ENCODE measurements at places on chromosomes 2 and 18.

GRCh38 chr2:226752887-226753286, 46.7 kb downstream of the IRS1 start:
- DNase-seq: no peak

DNA sequence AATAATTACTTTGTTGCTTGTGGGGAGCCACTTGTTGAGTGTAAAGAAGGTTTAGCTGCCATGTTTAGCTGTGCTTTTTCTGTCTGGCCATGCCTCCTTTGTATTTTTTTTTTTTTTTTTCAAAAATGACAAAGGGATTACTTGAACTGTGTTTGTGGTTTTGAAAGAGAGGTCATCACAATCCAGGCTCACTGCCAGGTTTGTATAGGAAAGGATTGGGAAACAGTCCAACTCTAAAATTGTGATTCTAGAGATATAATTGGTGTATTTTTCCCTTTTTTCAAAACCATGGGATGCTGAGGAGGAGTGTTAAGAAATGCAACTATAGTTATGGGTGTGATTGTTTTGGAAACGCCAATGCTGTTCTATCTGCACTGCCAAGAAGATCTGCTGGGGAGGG, 4.3 kb downstream of the ITPRIPL1 start:
- no peak for DNase-seq

- DNase-seq: no peak
Measured at GRCh38 chr2:14401873-14402272, 230.6 kb upstream of the LRATD1 start.

GRCh38 chr18:71209944-71210343, 921.1 kb downstream of the SOCS6 start:
- DNase-seq: no peak

- peak; percentile 38 for DNase-seq
Measured at GRCh38 chr18:50240080-50240563, 26.2 kb downstream of the CFAP53 start.

DNA sequence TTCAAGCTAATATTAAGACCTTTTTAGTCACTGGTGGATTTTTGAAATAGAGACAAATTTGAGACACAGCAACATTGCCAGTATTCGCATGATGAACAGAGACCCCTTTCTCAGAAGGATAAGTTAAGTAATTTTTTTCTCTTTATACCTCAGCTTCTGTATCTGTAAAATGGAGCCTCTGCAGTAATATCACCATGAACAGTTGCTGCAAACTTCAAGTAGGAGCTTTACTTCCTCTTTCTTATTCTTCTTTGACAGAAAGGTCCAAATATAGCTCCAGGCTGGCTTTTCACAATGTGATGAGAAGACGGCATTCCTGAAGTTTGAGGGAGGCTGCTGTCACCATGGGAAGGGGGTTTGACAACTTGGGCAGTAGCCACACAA, 158.7 kb downstream of the TDRD15 start:
- DNase-seq: no peak

DNA sequence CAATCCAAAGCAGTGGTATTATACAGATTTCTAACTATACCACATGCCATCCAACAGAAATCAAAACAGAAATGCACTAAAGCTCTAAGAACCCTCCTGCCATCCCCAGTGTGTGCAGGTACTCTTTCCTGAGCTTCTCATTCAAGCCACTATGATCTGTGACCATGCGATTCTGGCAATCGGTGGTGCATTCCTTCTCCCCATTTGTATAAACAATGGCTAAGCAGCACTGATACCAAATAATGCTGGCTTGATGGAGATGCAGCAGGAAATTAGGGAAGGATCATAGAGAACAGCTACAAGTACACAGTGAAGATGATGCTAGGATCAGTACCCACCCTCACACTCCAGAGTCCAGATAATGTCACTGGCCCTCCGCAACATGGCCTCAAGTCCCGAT, 51.8 kb downstream of the PPP4R1 start:
- DNase-seq: no peak

- DNase-seq: no peak
Measured at GRCh38 chr2:136444323-136444722, 321.0 kb upstream of the THSD7B start.

DNA sequence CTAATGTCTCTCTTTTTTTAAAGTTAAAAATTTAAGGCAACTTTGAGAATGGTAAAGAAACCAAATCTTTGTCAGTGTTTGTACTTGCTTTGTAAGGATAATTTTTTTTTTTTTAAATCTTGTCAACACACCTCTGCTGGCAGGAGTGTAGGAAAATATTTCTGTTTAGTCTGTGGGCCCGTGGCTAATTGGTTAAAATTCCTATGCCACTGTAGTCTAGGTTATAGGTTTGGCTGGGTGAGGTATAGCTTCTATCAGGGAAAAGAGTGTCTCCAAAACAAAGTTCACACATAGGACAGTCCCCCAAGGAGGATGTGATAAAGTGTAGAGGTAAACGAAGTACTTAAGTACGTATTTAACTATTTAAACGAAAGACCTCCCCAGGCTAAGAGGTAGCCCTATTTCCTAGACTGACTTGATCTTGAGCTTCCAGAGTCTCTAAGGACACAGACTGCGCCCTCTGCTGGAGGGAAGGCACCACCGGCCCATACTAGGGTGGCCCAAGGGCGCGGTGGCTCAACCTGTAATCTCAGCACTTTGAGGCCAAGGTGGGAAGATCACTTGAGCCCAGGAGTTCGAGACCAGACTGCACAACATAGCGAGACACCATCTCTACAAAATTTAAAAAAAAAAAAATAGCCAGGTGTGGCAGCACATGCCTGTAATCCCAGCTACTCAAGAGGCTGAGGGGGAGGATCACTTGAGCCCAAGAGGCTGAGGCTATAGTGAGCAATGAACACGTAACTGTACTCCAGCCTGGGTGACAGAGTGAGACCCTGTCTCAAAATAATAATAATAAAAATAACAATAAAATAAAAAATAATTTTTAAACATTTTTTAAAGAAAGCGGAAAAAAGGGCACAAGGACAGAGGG, 8.9 kb downstream of the TEX44 start:
- DNase-seq: peak; percentile 91

GRCh38 chr18:51361130-51361860, 163.8 kb upstream of the MEX3C start:
- DNase-seq: no peak

Data from activated naive CD4-positive, alpha-beta T cell treated with anti-CD3 and anti-CD28 coated beads for 36 hours (primary cell).